ENCODE measurements at places on chromosomes 6 and 20.
A peak's percentile ranks its signal among the peaks of the same experiment; 100 is the strongest.

- DNase-seq: no peak
Measured at GRCh38 chr6:122788208-122788607, 850 bp upstream of the SMPDL3A start.

- DNase-seq: no peak
Measured at GRCh38 chr6:33597551-33598322, 17.7 kb upstream of the BAK1 start.

DNA sequence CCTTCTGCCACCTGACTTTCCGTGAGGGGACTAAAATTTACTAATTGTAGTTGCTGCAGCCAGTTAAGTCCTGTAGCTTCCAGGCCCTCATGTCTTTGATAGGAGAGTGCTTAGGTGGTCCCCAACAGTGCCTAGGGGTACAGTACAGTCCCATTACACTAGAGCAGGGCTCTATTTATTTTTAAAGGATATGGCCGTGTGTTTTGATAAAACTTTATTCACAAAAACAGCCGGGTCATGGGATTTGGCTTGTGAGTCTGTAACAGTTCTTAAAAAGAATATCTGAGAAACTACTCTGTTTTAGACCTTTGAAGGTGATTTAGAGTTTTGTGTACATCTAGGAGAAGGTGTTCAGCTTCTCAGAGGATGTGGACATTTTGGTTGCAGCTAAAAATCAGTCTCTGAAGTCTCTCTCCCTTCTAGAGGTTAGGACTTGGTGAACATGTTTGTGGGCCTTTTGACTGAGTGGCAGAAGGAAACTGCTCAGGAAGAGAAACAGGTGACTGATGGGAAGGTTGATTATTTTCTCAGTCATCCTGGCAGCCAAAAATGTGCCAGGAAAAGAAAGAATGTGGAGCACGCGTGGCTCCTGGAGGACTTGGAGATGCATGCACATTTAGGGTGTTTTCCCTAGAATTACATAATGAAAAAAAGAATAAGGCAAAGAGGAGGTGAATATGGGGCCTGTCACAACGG, 57.4 kb downstream of the VAPB start:
- DNase-seq: no peak

DNA sequence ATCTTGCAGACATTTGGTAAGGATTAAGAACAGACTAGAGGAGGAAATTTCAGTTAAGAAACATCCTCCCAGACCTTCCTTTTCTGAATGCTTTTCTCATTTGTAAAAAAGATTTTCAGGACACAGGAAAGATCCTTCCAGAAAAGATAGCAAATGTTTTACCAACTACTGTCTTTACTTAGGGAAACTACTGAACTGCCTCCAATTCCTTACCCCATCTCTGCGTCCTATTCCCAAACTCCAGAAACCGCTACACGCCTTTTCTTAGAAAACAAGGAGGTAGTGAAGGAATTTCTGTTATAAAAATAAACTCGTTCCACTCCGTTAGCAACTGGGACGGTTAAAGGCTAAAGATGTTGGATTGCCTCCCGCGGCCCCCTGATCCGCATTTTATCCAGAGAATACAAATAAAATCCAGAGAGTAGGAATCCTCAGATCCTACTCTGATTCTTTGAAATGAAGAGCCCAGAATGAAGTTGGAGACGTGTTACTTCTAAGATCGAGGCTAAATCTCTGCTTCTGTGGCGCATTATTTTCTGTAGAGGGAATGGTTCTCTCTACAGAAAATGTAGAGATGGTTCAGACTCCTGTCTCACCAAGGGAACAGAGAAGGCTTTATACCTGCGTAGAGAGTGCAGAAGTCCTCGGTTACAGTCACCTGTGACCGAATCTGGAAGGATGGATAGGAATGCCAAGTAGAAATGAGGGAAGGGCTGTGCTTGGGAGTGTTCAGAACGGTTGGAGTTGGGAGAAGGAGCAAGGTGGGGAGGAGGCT, 133.0 kb downstream of the GPX5 start:
- no peak for DNase-seq

DNA sequence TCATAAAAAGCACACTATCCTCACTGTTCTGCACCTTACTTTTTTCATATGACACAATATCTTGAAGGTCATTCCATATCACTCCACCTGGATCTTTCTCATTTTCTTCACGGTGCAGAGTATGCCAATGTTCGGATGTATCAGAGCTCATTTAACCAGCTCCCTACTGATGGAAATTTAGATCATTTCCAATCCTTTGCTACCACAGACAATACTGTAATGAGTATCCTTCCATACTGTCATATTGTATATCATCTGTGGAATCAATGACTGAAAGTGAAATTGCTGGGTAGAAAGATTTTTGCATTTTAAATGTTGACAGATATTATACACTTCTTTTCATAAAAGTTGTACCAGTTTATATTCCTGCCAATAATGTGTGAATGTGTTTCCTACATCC, 2.2 kb upstream of the RAB44 start:
- no peak for DNase-seq

DNA sequence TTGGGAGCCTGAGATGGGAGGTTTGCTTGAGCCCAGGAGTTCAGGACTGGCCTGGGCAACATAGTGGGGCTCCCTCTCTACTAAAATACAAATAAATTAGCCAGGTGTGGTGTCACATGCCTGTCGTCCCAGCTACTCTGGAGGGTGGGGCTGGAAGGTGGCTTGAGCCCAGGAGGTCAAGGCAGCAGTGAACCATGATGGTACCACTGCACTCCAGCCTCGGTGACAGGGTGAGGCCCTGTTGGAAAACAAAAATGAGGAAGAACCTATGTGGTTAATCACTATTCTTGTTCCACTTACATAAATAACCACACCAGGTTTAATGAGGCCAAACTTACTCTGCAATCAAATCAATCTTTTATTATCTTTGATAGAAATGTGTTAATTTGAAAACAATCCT, 5.4 kb downstream of the PPDPF start:
- no peak for DNase-seq

DNA sequence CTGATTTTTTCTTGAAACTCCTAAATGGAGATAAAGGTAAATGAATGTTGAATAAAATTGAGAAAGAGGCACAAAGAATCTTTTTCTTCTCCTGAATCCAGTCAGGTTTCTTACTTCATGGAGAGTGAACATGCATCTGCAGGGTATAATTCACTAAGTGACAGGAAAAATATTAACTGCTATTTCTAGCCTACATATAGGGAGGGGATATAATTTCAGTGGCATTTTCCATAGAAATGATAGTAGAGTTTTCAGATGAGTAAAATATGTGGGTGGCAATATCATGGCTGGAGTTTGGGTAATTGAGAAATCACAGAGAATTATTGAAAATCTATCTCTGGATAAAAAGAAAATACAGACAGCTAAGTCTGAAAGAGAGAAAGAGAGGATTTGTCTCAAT, 1227.0 kb upstream of the GJE1 start:
- DNase-seq: no peak

DNA sequence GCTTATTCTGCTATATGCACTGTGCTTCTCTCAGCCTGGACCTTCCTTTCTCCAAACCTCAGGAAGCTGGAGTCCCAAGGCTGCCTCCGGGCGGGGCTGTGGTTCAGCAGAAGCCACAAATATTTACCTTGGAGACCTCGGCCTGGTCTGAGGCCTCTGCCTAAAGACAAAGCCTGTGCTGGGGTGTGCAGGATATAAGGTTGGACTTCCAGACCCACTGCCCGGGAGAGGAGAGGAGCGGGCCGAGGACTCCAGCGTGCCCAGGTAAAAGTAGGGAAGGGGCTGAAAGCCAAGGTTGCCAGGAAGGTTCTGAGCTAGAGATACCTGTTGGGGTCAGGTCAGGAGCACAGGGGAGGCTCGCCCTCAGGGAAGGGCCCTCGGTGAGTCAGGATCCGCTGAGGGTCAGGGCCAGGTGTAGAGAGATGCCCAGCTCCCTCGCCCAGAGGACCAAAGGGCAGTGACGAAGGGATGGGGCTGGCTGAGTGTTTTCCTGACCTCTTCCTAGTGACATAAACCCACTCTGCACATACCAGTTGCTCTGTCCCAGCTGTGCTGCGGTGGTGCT, at the start of gene BPIFB1:
BPIFB1 (plus strand) TSS at position 224 of the 565 bp plus-strand sequence. CDS start 2,860 bp downstream, outside the sequence.
- DNase-seq: no peak

DNA sequence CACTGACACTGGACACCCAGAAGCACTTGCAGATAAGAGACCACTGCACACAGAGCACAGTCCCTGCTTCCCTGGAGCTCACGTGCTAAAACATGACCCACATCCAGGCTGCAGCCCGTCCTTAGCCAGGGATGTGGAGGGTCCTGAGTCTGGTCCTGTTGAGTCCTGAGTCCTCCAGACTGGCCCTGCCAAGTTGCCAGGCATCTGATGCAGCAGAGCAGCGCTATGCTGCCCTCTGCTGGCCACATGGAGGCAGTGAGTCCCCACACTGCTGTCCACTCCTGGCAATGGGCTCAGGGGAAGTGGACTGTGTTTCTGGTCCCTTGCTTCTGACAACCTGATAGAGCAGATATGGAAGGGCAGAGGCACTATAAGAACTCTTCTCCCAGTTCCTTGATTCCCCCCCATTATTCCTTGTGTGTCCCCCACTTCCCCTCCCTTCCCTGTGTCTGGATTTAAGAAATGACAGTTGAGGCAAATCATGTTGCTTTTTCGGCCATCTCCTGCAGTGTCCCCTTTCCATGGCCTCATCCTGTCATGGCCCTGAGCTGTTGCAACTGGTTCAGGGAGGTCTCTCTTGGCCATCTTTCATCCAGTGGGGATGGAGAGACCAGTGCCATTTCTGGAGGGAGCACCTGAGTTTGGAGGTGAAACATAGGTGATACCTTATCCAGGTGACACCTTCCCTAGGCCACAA, 86.0 kb downstream of the DHX35 start:
- peak; percentile 69 for DNase-seq

GRCh38 chr20:61443443-61444126, 191.5 kb downstream of the CDH4 start:
- DNase-seq: no peak

GRCh38 chr6:154347981-154348380, 8.6 kb downstream of the IPCEF1 start:
- DNase-seq: no peak

DNA sequence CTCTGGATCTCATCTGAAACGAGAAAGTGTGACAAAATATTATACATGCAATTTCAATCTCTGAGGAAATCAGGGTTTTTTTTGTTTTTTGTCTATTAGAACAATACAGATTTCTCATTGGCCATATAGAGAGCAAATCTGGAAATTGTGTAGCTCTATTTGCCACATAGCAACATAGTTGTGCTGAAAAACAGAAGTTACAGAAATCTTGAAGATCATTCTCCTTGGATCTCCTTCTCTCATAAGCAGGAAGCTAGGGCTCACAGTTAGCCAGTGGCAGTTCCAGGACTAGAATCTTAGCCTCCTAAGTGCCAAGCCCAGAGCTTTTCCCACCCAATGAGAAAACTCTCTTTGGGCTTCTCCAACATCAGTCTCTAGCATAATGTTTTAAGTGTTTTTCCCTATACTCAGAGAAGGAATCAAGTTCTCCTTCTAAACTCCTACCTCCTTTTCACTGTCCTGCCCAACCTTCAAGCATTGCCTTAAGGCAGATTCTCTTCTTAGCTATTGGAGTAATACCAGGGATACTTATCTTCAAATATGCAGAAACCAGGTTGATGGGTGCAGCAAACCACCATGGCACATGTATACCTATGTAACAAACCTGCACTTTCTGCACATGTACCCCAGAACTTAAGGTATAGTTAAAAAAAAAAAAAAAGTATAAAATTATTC, 211.6 kb downstream of the ALDH8A1 start:
- no peak for DNase-seq

DNA sequence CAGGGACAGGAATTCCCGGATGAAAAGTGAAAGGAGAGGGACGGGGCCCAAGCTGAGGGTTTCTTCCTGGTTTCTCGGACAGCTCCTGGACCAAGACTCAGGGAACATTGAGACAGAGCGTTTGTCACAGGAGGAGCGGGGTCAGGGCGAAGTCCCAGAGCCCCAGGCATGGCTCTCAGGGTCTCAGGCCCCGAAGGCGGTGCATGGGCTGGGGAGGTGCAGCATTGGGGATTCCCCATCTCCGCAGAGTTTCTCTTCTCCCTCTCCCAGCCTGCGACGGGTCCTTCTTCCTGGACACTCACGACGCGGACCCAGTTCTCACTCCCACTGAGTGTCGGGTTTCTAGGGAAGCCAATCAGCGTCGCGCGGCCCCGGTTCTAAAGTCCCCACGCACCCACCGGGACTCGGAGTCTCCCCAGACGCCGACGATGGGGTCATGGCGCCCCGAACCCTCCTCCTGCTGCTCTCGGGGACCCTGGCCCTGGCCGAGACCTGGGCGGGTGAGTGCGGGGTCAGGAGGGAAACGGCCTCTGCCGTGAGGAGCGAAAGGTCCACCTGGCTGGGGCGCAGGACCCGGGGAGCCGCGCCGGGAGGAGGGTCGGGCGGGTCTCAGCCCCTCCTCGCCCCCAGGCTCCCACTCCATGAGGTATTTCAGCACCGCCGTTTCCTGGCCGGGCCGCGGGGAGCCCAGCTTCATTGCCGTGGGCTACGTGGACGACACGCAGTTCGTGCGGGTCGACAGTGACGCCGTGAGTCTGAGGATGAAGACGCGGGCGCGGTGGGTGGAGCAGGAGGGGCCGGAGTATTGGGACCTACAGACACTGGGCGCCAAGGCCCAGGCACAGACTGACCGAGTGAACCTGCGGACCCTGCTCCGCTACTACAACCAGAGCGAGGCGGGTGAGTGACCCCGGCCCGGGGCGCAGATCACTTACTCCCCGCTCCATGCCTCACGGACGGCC, 54.6 kb upstream of the POLR1H start:
- DNase-seq: no peak

DNA sequence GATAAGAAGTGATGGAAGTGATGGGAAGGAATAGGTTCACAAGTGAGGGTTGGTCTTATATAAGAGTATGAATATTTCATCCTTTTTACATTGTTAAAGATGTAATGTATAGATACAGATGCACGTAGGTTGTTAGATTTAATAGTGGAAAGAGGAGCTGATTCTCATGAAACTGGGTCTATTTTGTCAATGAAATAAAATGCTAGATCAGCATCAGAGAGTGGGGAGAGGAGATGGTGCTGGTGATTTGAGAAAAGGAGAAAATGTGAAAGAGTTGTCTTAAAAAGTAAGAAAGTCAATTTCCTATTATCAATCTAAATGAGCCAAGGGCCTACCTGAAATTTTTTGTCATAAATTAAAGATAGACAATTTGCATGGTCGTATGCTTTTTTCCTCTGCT, 82.8 kb upstream of the FYN start:
- DNase-seq: no peak

DNA sequence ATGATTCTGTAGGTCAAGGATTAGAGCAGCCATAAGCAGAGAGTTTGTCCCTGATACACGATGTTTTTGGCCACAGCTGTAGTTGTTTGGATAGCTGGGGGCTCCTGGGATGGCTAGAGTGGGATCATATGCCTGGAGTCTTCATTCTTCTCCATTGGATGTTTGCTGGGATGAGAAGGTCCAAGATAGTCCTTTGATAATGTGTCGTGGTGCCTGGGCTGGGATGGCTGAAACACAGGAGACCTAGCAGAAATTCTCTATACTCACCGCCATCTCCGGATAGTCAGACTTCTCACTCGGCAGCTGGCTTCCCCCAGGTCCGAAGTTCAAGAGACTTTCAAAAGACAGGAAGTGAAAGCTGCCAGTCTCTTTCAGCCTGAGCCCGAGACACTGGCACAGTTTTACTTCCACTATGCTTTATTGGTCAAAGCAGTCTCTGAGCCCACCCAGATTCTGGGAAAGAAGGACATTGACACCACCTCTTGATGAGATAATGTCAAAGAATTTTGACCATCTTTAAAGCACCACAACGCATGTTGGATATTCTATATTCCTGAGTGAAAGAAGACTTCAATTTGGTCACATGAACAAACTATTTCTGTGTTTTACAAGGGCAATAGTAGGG, 16.0 kb downstream of the MARCKS start:
- no peak for DNase-seq

- no peak for DNase-seq
Measured at GRCh38 chr6:12132351-12133222, 120.5 kb downstream of the HIVEP1 start.

GRCh38 chr6:5854899-5855298, 151.8 kb downstream of the NRN1 start:
- no peak for DNase-seq
